ENCODE measurements at places on chromosomes 7 and 10.

GRCh38 chr10:93090619-93091018, 16.9 kb downstream of the CYP26A1 start:
- DNase-seq: no peak

- DNase-seq: no peak
Measured at GRCh38 chr7:50335795-50336754, 31.6 kb downstream of the IKZF1 start.

DNA sequence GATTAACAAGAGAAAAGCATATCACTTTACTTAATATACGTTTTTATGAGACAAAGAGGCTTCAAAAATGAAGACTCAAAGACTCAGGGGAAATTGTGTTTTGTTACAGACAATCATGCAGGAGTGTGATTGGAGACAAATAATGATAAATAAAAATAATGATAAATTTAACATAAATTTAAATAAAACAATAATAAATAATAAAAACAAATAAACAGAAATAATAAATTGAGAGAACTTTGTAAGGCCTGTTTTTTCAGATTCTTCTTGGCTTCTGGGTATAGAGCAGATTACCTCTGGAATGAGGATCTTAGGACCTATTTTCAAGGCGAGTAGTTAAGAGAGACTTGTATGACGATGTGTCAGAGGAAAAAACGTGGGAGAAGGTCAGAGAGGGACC, 271.4 kb upstream of the POT1 start:
- no peak for DNase-seq

DNA sequence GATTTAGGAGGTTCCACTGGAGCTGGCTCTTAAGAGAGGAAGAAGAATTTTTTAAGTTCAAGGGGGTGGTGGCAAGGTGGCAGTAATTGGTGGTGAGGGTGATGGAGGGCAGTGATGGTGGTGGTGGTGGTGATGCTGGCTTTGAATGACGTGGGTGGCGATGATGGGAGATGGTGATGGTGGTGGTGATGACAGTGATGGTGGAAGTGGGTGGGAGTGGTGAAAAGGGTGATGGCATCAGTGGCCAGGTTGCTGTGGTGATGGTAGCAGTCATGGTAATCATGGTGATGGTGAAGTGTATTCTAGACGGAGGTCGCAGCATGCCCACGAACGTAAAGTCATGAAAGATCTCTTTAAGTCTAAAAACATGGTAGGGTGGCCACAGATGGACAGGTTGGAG, 197.3 kb downstream of the PTEN start:
- no peak for DNase-seq

DNA sequence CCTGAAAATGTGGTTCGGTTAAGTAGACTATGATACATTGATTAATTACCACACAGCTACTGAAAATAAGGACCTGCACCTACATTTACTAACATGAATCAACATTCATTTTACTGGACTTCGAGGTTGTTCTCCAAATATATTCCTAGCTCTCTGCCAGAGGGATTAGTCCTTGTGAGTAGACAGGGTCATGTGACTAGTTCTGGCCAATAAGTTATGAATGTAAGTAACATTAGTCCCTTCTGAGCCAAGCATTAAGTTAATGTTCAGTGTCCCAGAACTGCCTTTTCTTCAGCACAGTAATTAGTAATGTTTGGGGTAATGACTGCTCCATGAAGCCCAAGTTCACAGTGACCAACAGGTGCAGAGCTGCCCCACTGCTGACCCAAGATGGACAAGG, 9.2 kb downstream of the ITIH5 start:
- no peak for DNase-seq

Measured in NCI-H1417 treated with DMSO at 0.1 percent for 48 hours (cell line).